ENCODE measurements at places on chromosomes 16 and 17.

DNA sequence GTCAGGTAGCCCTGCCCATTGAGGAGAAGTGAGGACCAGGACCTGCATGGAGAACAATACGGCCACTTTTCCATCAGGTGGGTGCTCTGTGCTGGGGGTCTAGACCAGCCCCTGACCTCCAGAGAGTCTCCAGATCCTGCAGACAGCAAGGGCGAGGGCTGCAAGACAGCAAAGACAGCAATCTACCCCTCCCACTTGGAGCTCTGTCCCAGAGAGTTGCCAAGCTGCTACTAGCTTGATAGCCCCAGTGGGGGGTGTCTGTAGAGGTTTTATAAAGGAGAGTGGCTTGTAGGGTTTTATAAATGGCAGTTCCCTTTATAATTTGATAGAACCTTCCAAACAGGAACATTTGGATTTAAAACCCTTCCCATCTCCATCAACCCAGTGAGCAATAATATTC lies 16.7 kb upstream of the SLFN11 start:
- DNase-seq: no peak

DNA sequence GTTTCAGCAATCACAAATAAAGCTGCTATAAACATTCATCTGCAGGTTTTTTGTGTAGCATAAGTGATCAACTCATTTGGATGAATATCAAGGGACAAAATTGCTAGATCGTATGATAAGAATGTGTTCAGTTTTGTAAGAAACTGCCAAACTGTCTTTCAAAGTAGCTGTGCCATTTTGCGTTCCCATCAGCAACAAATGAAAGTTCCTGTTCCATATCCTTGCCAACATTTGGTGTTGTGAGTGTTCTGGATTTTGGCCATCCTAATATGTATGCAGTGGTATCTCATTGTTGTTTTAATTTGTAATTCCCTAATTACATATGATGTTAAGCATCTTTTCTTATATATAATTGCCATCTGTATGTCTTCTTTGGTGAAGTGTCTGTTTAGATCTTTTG lies 36.4 kb upstream of the TMEM92 start:
- DNase-seq: no peak

GRCh38 chr17:34988644-34989043 lies 8.3 kb downstream of the LIG3 start:
- no peak for DNase-seq

DNA sequence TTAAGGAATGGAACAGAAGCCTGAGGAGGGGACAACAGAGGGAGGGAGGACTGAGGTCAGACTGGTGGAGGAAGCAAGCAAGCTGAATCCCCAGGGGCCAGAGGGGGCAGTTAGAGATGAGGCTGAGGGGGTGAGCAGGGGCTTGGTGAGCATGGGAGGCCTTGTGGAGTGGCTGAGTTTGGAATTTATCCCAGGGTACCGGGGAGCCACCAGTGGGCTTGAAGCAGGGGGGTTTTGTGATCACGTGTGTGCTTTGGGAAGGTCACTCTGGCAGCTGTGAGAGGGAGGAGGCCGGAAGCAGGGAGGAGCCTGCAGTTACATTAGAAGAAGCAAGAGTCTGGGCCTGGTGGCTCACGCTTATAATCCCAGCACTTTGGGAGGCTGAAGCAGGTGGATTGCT lies 9.8 kb upstream of the CTCF start:
- no peak for DNase-seq

- no peak for DNase-seq
Observed at GRCh38 chr17:80106751-80107150, 5.4 kb downstream of the GAA start.

- DNase-seq: no peak
Observed at GRCh38 chr17:36135465-36135864, 31.8 kb downstream of the CCL4 start.

DNA sequence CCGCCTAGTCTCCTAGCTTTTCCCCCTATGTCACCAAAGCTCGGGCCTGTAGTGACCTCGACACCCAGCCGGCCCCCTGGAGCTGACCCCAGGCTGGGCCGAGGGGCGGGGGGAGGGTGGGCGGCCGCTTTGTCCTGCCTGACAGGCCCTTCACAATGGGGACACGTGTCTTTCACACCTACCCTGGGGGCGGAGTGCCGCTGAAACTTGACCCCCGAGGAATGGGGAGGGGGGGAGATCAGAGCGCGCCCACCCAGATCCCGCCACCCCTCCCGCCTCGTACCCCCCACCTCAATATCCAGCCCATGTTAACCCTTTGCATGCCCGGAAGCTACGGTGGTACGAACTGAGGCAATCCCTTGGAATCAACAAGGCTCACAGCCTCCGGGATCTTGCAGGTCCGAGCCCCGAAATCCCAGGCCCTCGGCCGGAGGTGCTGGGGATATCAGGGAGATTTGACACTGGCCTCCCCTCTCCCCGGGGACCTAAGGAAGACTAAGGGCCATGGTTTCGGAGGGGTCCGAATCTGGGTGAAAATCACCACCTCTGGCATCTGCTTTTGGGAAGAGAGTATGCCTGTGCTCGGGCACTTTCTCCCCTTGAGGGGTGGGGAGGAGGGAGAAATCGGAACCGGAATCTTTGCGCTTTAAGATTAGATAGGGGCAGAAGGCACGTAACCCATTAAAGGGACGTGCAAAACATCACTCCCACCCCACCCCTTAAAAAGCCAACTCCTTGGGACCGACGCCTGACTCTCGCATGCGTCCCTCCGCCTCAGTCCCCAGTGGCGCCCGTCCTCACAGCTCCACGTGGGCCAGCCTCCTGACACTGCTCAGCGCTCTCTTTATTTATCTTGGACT lies 2.6 kb downstream of the NOG start:
- DNase-seq: no peak

DNA sequence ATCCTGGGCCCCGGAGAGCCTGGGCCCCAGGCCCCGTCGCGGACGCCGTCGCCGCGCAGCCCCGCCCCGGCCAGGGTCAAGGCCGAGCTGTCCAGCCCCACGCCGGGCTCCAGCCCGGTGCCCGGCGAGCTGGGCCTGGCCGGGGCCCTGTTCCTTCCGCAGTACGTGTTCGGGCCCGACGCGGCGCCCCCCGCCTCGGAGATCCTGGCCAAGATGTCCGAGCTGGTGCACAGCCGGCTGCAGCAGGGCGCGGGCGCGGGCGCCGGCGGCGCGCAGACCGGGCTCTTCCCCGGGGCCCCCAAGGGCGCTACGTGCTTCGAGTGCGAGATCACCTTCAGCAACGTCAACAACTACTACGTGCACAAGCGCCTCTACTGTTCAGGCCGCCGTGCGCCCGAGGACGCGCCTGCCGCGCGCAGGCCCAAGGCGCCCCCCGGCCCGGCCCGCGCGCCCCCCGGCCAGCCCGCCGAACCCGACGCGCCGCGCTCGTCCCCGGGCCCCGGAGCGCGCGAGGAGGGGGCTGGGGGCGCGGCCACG lies 36.8 kb upstream of the ZC3H18 start:
- DNase-seq: no peak

DNA sequence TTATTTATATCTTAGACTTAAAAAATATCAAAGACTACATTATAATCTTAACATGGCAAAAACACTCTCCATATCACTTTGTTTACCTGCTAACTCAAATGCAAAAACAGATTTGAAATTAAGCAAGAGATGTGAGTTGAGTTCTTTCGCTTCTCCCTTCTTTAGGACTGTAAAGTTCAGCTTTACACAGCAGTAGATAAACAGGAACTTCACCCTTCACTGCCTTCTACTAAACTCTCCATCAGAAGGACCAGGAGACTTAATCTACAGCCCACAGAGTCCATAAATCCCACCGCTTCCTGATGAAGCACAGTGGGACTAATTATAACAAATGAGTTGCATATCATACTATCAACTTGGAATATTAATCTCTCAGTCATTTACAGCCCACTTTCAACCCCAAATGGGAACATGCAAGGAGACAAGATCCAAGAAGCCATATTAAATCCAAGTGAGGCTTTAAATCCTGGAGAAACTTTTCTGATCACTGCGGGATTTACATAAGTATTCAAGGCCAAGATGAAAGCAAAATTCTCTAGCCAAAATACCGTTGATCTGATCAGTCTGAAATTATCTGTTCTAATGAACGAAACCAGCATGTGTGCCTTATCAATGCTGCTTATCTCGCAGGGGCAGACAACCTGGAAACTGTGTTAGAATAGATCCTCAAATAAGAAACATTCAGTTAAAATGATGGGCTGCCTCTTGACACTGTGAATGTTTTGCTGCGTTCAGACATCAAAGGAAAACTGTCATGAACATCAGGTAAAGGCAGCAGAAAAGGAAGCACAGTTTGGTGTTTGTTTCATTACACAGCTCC lies 1.6 kb downstream of the AMFR start:
- DNase-seq: no peak

DNA sequence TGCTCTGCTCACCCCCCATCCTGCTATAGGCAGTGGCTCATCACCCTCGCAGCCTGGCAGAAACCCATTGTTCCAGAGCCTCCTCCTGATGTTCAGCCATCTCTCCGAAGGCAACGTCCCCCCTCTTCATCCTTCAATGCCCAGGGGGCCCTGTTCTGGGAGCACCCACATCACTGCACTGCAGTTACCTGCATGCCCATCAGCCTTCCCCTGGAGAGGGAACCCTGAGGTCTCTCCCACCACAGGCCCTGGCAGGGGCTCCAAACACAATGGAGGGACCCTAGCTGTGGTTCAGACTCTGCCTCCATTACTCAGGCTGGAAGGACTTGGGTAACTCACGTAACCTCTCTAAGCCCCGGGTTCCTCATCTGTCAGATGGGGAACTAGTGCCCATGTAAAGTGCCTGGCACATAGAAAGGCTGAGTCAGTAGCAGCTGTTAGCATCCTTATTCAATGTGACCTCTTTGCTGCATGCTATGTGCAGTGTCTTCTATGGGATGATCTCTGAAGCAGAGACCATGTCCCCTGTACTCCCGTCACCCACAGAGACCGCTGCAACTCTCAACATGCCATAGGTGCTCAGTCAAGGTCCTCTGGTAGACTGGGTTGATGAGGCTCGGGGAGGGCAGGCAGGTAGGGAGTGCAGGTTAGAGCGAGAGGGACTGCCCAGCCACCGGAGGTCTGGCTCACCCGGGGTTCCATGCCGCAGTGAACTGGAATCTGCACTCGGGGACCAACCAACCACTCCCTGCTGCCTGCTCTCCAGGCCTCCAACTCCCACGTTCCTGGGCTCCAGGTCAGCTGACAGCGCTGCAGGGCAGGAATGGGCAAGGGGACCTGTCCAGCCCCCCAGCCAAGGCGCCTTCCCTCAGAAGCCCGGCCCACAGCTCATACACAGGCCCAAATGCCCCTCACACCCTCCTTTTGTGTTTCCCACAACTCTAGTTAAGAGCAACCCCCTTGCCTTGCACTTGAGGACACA lies 233.2 kb downstream of the ZNF423 start:
- no peak for DNase-seq

DNA sequence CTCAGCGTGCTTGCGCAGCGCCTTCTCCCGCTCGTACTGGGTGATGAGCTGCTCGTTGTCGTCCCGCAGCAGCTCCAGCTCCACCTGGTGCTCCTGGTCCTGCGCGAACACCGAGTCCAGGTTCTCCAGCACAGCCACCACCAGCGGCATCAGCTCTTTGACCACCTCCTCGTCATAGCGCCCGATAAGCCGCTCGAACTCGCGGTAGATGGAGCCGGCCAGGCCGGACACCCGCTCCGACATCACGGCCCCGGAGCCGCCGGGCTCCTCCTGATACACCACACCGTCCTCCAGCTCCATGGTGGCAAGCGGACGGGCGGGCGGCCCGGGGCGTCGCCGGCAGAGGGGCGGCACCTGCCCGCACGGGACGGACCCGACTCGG lies 320 bp downstream of the SPAG9 start:
- DNase-seq: no peak

DNA sequence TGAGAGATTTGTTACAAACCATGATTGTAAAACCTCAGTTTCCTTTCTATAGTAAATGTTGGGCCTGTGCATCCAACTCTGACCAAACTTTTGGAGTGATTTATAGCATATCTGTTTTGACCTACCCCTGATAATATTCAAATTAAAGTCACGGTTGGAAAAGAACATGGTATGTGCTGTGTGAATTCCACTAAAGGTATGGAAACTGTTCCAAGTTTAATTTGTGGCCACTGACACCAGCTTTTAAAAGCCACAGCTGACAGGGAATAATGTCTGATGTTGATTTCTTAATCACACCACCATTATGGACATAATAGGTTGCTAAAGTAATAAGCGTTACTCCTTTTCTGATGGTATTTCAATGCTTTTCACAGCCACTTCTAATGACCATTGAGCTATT lies 1215.9 kb downstream of the CDH8 start:
- DNase-seq: no peak

DNA sequence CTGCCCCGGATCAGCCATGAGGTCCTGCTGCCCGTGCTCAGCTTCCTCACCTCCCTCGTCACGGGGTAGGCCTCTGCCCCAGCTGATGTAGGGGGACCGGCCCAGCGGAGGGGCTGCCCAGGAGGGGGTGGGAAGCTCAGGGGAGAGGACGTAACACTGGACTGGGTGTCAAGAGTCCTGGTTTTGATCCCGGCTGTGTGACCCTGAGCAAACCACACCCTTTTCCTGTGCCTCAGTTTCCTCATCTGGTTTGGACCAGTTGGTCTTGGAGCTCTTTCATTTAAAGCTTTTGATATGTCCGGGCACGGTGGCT lies 6.6 kb downstream of the WDR81 start:
- DNase-seq: no peak

- DNase-seq: no peak
Observed at GRCh38 chr17:60675997-60676396, 1.7 kb upstream of the BCAS3 start.

DNA sequence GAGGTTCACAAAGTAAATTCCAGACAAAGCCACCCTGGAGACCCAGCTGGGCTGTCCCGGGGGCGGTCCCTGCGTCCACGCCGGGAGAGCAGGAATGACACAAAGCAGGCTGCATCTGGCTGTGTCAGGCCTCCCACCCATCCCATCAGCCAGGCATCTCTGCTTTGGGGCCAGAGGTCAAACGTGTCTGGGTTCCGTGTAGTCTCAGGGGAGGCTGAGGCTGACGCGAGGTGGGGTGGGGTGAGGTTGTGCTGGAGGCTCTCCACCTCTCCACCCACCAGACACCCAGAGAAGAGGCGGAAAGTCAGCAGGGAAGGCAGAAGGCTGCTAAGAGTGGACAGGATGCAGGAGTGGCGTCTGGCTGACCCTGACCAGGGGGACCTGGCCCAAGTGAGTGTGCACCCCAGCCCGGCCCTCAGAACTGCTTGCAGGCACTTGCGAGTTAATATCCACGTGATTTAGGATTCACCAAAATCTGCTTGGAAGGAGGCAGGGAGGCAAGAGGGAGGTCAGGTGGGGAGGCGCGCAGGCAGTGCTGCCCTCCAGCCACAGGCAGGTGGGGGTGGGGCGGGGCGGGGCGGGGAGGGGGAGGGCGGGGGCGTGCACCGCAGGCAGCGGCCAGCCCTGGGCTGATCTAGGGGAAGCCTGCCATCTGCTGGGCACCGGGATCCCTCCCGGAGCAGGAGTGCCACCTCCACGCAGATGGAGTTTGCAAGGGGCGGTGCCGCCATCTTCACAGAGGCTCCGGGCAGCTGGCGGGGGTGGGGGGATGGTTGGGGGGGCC lies 44.3 kb downstream of the TBC1D16 start:
- no peak for DNase-seq
